ENCODE measurements at places on chromosomes 16 and 17. TPM values are rescaled to one million over a fixed set of nuclear protein-coding genes. Genes with fewer than 3 reads are reported as not detected.

DNA sequence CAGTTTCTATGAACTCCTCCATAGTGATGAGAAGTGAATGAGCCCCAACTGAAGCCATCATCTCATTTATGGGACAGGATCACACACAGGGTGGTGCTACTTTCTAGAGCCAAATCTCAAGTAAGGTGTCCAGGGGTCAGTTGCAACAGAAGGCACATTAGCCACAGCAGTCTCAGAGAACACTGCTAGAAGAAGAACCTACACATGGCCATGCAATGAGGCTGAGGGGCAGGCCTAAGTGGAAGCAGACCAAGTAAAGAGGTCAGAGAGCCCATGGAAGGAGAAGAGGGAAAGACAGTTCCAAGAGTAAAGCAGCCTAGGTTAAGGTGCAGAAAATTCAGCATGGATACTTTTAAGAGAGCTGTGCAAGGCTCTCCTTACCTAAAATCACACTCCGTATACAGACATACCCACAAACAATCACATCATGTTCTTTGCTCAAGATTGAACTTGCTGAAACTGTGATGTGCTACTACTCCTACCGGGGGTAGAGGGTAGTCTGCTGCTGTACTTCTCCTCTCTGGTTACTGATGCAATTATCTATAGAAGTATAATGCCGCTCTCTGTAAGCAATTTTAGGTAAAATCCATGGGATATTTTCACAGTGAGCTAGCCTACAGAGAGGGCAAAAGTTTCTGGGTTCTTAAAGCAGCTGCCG lies 1.7 kb downstream of the ABCA8 start:
- H3K36me3 ChIP-seq = no peaks in the 10 kb centered on the region
- H3K27me3 ChIP-seq = peaks cover 32% of the 10 kb centered on the region
- H3K27ac ChIP-seq = no peak overlapping the region

DNA sequence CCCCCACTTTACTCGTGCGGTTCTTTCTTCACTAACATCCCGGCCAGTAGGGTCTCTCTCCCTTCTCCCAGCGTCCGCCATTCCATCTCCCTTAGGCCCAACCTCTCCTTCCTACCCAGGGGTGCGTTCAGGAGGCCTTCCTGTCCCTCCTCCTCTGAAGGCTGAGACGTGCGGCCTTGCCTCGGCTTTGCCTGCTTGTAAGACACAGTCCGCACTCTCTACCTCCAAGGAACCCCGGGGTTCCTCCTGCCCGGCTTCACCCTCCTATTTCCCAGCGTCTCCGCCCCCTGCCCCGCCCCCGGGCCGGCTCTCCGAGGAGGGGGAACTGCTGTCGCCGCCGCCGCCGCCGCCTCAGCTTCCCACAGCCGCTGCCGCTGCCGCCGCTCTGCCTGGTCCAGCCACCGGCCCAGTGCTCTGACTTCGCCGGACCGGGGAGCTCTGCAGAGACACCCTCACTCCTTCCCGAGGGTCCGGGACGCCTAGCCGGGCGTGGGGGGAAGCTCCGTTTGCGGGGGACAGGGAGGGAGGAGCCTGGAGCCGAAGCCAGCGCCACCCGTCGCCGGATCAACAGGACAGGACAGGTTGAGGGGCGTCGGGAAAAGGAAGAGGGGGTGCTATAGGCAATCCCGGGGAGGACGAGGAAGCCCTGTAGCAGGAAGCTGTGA lies 1.2 kb upstream of the FGF11 start:
- H3K27ac ChIP-seq = peak overlapping the region; percentile 90
- H3K4me3 ChIP-seq = peak overlapping the region; percentile 83
- H3K27me3 ChIP-seq = peaks cover 38% of the 10 kb centered on the region
- no peaks in the 10 kb centered on the region for H3K36me3 ChIP-seq

GRCh38 chr17:80872501-80873306 lies 118.9 kb upstream of the CHMP6 start:
- H3K27ac ChIP-seq = no peak overlapping the region
- peaks cover 21% of the 10 kb centered on the region for H3K4me1 ChIP-seq
- peaks cover 12% of the 10 kb centered on the region for H3K36me3 ChIP-seq

- H3K27ac ChIP-seq = no peak overlapping the region
- H3K36me3 ChIP-seq = no peaks in the 10 kb centered on the region
- H3K4me3 ChIP-seq = no peak overlapping the region
- DNase-seq = no peak
These were observed 61.8 kb downstream of the EMP2 start for GRCh38 chr16:10518479-10519041.

- DNase-seq = no peak
- H3K4me1 ChIP-seq = no peaks in the 10 kb centered on the region
- no peak overlapping the region for H3K4me3 ChIP-seq
- no peaks in the 10 kb centered on the region for H3K36me3 ChIP-seq
- H3K27me3 ChIP-seq = peaks cover 43% of the 10 kb centered on the region
These were observed 39.4 kb downstream of the WSCD1 start for GRCh38 chr17:6109536-6109935.

DNA sequence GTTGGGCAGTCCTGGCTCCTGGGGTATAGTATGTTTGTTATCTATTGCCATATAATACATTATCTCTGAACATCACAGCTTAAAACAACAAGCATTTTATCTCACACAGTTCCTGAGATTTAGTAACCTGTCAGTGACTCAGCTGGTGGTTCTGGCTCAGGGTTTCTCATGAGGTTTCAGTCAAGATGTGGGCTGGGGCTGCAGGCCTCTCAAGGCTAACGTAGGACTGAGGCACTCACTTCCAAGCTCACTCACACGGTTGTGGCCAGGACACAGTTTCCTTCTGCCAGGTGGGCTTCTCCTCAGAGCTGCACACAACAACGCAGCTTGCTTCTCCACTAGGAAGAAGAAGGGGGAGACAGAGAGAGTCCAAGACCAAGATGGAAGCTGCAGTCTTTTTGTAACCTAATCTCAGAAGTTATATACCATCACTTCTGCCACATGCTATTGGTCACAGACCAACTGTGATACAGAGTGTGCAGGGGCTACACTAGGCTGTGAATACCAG lies 10.3 kb upstream of the MED13 start:
- no peaks in the 10 kb centered on the region for H3K36me3 ChIP-seq
- no peak overlapping the region for H3K4me3 ChIP-seq
- no peak for DNase-seq
- H3K4me1 ChIP-seq = no peaks in the 10 kb centered on the region

DNA sequence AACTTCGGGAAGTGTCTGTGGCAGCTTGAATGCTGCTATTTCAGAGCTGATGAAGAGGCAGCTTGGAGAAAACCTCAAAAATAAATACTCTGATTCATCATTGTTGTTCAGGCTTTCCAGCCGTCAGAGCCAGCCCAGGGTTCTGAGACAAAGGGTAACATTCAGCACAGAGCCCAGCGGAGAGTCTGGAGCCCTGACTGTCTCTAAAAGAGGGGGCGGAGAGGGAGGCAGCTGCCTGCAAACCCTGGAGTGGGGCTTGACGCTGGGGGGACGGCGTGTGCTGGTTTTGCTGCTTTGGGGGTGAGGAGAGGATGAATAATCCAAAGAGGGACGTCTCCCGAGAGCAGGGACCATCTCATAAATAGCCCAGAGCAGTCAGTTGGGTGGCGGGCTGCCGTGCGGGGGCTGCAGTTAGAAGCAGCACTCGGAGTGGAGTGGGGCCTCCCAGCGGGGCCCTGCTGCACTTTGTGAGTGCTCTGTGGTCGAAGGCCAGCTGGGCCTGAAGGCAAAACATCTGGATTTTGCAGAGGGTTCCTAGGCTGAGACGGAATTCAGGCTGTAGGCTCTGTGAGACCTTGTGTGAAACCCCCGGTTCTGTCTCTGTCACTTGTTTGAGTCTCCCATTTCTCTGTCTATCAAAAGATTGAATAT lies 237.8 kb downstream of the PRKCA start:
- peaks cover 8% of the 10 kb centered on the region for H3K27me3 ChIP-seq
- H3K4me1 ChIP-seq = peaks cover 54% of the 10 kb centered on the region
- no peak overlapping the region for H3K4me3 ChIP-seq
- peak overlapping the region; percentile 15 for H3K27ac ChIP-seq
- no peak for DNase-seq
- no peaks in the 10 kb centered on the region for H3K36me3 ChIP-seq

- H3K36me3 ChIP-seq = no peaks in the 10 kb centered on the region
- no peak overlapping the region for H3K4me3 ChIP-seq
- no peaks in the 10 kb centered on the region for H3K27me3 ChIP-seq
- DNase-seq = no peak
These were observed 163.8 kb downstream of the PRKCA start for GRCh38 chr17:66466106-66466820.

DNA sequence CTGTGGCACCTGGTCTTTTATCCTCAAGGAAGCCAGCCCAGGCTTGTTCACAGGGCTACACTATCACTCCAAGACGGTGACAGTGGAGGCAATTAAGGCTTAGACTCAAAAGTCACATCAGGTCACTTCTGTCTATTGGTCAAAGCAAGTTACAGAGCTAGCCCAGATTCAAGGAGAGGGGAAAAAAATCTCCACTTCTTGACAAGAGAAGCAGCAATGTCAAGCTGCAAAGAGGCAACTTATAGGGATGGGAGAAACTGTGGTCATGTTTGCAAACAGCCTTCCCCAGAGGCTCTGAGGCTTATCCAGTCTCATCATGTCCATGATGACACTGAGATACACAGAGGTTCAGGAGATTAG lies 31.6 kb downstream of the SERPINF1 start:
- DNase-seq = no peak
- peaks cover 12% of the 10 kb centered on the region for H3K36me3 ChIP-seq
- H3K27ac ChIP-seq = peak overlapping the region; percentile 43
- no peak overlapping the region for H3K4me3 ChIP-seq

DNA sequence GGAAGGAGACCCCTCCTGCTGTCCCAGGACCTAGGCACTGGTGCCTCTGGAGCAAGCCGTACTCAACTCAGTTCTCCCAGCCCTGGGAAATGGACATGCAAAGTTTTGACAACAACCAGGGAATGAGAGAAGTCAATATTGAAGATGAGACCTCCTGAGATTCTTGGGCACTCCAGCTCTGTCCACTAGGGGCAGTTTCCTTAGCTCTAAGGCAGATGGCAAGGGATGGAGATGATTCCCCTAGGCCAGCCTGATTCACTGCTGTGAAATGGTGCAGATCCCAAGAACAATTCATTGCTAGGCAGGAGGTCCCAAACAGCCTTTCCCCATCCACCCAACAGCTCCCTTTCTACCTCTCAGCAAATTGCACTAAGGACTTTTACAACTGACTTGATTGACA lies 20.5 kb upstream of the SDR42E2 start:
- H3K4me1 ChIP-seq = no peaks in the 10 kb centered on the region
- no peak for DNase-seq
- no peak overlapping the region for H3K4me3 ChIP-seq
- H3K36me3 ChIP-seq = no peaks in the 10 kb centered on the region
- H3K27me3 ChIP-seq = peaks cover 53% of the 10 kb centered on the region
- no peak overlapping the region for H3K27ac ChIP-seq

- H3K27ac ChIP-seq = no peak overlapping the region
- H3K27me3 ChIP-seq = peaks cover 23% of the 10 kb centered on the region
- H3K4me1 ChIP-seq = no peaks in the 10 kb centered on the region
- DNase-seq = no peak
These were observed 80.7 kb downstream of the HS3ST3B1 start for GRCh38 chr17:14381606-14382005.

- H3K27ac ChIP-seq = no peak overlapping the region
- H3K27me3 ChIP-seq = no peaks in the 10 kb centered on the region
- no peak overlapping the region for H3K4me3 ChIP-seq
- DNase-seq = no peak
These were observed 65.2 kb downstream of the ABCC1 start for GRCh38 chr16:16014329-16015224.

GRCh38 chr17:59456428-59456827 lies 109.0 kb upstream of the DHX40 start:
- no peak overlapping the region for H3K27ac ChIP-seq
- H3K4me1 ChIP-seq = no peaks in the 10 kb centered on the region
- H3K27me3 ChIP-seq = peaks cover 2% of the 10 kb centered on the region
- DNase-seq = no peak
- no peaks in the 10 kb centered on the region for H3K36me3 ChIP-seq
- H3K4me3 ChIP-seq = no peak overlapping the region

- no peaks in the 10 kb centered on the region for H3K36me3 ChIP-seq
- no peaks in the 10 kb centered on the region for H3K27me3 ChIP-seq
- H3K4me1 ChIP-seq = peaks cover 25% of the 10 kb centered on the region
- H3K4me3 ChIP-seq = no peak overlapping the region
These were observed 32.9 kb upstream of the TOB1 start for GRCh38 chr17:50899005-50899460.

GRCh38 chr17:39200070-39200879 lies at the start of gene RPL19:
TSS of gene RPL19 (plus strand) at chr17:39200283. CDS start at chr17:39200345, 62 bp downstream.
- peaks cover 24% of the 10 kb centered on the region for H3K36me3 ChIP-seq
- H3K4me3 ChIP-seq = peak within 1 kb of the TSS; percentile 95
- no peaks in the 10 kb centered on the region for H3K27me3 ChIP-seq
- H3K27ac ChIP-seq = peak within 1 kb of the TSS; percentile 100
- peak; percentile 81 for DNase-seq

- H3K27ac ChIP-seq = no peak overlapping the region
- no peaks in the 10 kb centered on the region for H3K36me3 ChIP-seq
- peaks cover 28% of the 10 kb centered on the region for H3K4me1 ChIP-seq
These were observed 470 bp upstream of the GGT6 start for GRCh38 chr17:4560837-4561256.

SULT1A2 gene
- total RNA-seq = 0.90 TPM

PRR29 gene
- 1.9 TPM for total RNA-seq

OTOA gene
- 0.25 TPM for total RNA-seq

TMC7 gene
- total RNA-seq = 1.9 TPM

PIK3R6 gene
- total RNA-seq = not detected

PLXDC1 gene
- 17.0 TPM for total RNA-seq

GGT6 gene
- total RNA-seq = 0.22 TPM

NLRP1 gene
- total RNA-seq = 36.2 TPM

NPW gene
- total RNA-seq = 16.1 TPM

PRAC2 gene
- 7.9 TPM for total RNA-seq

HOXB2 gene
- 46.6 TPM for total RNA-seq

Data from mesothelial cell of epicardium (in vitro differentiated cells).